CD4-positive, alpha-beta T cell treated with Interleukin-10 for 1 hour (primary cell): ENCODE measurements at places on chromosomes 1 and 21.

DNA sequence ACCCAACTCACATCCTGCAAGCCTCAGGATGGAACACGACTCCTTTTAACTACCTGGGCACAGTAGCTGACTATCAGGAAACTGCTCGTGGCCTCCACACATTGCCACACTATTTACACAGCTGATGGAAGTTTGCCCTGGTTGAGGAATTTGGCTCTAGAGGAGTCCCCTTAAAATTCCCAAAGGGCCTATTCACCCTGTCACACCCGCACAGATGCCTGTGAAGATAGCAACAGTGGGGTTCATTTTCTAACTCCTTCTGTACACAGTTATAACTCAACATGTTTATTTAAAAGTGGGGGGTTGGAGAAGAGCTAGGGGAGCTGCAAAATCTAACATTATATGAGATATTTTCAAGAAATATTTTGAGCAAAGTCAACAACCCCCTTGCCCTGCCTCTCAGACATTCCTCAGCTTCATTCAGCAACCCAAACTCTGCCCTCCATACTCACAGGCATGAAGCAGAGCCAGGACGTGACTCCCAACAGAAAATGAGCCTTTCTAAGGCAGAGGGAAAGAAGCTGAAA, 35.8 kb upstream of the CCN1 start:
- no peak for DNase-seq

- no peak for DNase-seq
Measured at GRCh38 chr1:169933984-169934725, 40.5 kb upstream of the SCYL3 start.

DNA sequence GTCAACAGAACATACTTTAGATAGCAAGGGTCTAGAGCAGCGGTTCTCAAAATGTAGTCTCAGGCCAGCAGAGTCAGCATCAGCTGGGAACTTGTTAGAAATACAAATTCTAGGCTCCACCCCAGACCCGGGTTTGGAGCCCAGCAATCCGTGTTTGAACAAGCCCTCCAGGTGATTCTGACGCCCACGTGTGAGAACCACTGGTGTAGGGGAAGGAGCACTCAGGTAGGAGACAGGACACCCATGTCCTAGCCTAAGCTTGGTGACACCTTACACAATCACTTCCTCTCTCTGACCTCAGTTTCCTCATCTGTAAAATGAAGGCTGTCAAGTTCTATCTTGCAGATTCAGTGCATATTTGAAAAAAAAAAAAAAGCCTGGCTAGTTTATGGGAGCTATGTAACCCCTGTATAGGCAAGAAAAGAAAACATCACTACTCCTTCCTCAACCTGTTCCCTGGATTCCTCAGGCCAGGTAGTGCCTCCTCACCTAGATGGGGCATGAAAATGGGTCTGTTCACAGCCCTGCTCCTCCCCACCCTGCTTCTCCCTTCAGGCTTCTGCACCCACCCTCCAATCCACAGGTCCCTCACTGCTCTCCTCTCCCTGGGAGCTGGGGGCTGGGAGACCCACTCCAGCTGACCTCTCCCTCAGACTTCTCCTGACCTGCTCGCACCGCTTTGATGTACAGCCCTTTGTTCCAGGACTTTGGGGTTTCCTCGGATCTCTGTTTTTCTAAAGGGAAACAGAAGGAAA, 7.1 kb upstream of the PHLDA3 start:
- DNase-seq = no peak

DNA sequence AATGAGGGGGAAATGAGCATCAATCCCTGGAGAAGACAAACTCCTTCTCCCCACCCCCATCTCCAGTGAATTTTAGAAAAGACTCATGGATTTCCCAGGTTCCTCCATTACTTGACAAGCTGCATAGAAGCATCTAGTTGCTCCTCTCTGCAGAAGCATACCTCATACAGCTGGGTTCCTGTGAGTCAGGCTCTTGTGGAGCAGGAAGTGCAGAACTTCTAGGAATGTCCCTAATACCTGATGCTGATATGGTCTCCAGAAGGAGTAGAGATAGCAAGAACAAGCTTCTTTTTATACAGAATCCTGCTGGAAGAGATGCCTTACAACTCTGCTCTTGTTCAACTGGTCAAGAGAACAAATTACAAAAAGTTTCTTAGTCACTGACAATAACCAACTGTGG, 105.5 kb downstream of the TNR start:
- no peak for DNase-seq

DNA sequence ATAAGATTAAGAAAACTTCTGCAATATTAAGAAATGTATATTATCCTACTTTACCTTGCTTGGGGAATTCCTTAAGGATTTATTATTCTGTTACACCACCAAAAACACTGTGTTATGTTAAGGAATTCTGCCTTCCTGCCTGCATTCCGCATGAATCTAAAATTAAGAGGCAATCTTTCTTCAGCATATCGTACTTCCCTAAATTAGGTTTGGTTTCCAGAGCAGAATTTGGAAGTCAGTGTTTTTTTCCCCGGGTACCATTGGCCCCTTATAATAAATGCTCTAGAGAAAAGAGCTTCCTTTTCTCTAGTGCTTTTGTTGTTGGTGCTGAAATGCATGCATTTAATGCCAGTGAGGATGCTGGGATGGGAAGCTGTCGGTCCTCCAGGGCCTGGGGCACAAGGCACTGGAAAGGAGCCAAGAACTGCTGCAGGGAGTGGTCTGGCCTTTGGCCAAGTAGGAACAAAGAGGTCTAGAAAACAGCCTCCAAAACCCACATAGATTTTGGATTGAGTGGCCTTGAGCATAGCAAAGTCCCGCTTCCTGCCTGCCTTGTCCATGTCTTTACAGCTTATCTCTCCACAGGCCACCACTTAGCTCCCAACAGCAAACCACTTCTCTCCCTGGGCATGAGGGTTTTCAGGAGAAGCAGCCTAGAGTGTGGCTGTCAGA, 69.9 kb downstream of the RRAGC start:
- DNase-seq = no peak
